Activated CD4-positive, alpha-beta T cell treated with anti-CD3 and anti-CD28 coated beads for 1 hour (primary cell): ENCODE measurements at places on chromosomes 16 and 17.

- DNase-seq: no peak
Observed at GRCh38 chr17:9615486-9615885, 29.8 kb upstream of the USP43 start.

- no peak for DNase-seq
Observed at GRCh38 chr16:89502081-89502843, 5.9 kb upstream of the SPG7 start.

- no peak for DNase-seq
Observed at GRCh38 chr16:27243725-27244362, 24.7 kb downstream of the NSMCE1 start.

DNA sequence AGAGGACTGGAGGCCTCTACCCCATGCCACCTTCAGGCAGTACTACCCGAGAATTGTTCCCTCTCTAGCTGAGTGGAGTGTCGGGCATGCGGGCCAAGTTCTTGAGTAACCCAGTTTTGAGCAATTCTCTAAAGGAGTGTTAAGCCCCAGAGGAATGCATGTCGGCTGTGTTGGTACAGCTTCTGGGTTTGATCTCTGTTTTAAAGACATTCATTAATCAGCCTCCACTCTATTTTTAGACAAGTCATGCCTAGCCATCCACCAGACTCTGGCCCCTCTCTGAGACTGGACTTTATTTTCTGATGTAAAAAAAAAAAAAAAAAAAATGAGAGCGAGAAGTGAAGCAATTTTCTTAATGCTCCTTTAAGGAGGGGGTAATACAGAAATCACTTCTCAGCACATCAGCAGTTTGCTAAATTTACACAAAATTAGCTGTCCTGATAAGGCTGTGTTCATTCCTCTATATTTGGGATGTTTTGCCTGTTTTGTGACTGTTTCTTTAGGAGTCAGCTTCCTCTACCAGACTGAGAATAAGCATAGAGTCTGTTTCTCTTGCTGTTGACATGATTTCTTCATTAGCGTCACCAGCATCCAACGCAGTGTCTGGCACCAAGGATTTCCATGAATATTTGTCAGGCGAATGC, 88.7 kb downstream of the AXIN2 start:
- no peak for DNase-seq

- no peak for DNase-seq
Observed at GRCh38 chr16:80231888-80232287, 308.9 kb upstream of the DYNLRB2 start.

DNA sequence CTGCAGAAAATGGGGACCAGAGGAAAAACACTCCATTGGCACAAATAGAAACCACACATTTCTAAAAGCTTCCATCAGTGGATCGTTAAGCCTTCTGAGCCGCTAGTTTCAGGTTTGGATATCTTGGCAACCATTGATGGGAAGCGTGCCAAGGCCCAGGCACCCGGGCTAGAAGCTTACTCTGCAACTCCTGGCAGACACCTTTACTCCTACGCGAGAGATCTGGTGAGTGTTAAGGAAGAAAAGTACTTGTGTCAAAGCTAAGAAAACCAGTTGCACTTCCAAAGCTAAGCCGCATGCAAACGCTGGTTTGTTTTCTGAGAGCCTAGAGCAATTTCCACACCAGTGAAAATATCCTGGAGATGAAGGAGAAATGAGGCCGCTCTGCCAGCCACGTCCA, 472.4 kb downstream of the PMP22 start:
- no peak for DNase-seq

DNA sequence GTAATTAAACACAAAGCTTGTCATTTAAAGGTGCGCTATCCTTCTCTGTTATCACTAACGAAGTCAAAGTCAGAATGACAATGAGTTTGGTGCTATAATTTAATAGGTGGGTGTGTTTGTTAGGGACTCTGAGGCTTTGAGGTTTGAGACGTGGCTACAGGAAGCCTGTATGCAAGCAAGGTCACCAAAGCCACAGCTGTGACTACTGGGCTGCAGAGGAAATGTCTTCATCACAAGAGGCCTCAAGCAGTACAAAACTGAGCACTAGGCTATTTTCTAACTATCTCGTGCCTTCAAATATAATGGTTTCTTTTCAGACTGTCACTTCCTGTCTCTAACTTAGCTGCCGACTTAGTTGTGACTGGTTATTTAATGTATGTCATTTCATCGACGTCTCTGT, 141.2 kb downstream of the AATF start:
- peak; percentile 18 for DNase-seq

DNA sequence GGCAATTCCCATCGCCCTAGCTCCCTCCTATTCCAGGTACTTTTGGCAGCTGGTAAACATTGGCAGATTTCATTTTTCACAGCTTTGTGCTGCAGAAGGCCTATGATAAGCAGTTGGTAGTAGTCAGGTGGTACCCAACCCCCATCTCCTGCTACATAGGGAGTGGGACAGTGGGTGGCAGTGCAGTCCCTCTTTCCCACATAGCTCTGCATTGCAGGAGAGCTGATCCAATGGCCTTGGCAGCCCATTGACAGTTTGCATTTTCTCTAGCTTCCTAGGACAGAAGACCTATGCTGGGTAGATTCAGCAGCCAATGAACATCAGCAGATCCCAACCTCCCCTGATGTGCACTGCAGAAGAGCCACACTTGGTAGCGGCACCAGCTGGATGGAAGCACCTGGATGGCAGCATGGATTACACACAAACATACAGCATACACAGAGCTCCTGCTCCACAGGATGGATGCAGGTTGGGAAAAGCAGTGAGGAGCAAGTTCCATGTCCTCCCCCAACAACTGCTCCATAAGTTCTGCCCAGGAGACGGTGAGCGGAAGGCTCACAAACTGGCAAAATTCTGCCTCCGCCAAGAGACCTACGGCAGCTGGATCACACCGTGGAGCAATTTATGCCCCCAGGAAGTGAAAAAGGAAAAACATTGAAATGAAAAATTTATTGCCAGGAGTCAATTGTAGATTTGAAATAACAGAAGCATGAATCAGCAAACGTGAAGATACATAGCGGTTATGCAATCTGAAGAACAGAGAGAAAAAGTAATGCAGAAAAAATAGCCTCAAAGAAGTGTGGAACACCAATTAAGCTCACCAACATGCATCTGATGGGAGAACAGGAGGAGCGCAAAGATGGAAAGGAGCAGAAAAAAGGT, 95.7 kb downstream of the CACNG1 start:
- DNase-seq: no peak

DNA sequence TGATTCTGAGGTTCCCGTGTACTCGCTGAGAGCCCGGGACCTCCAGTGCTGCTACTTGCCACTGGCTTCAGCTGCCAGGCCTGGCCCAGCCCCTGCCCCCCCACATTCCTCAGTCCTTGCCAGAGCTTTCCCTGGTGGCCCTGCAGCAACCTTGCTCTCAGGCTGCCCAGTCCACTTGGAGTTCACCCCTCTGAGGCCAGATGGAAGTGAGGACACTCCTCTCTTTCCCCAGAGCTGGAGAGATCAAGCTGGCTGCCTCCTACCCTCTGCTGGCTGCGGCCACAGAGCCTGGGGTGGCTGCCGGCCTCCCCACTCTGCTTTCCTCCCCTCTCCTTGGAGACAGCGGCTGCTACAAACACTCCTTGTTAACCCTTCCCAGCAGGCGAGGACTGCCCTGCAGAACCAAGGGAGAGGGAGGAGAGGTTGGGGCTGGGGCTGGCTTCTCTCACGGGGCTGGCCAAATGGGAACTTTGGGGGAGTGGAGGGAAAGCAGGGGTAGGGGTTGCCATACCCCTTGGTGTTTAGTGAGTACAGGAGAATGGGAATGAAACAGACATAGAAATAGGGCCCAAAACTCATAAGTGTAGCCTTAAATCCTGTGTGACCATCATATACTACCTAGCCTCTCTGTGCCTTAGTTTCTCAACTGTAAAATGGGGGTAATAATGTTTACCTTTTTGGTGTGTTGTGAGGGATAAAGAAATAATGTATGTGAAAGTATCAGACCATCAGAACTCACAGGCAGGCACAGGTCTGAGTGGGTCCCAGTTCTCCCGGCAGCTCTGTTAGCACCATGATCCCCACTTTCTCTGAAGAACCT, at the start of gene GAS2L2:
GAS2L2 (minus strand) TSS at position 295 of the 820 bp plus-strand sequence. CDS start 389 bp downstream, outside the sequence.
- DNase-seq: no peak

DNA sequence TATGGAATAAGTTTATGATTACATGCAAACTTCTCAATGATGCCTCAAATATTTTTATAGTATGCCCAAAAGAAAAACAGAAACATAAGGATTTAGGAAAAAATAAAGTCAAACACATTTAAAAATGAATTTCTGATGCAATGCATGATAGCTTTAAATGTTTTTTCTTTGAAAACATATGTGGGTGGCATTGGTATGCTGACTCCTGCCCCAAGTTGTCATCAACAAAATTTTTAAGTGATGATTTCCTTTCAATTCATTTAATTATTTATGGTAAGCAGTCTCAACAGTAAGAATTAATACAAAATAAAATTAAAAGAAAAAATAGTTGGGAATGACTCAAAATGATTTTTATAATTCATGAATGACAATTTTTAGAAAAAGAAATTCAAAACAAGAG, 104.9 kb downstream of the CEP112 start:
- DNase-seq: no peak

- no peak for DNase-seq
Observed at GRCh38 chr17:68749349-68750207, 148.4 kb upstream of the FAM20A start.

DNA sequence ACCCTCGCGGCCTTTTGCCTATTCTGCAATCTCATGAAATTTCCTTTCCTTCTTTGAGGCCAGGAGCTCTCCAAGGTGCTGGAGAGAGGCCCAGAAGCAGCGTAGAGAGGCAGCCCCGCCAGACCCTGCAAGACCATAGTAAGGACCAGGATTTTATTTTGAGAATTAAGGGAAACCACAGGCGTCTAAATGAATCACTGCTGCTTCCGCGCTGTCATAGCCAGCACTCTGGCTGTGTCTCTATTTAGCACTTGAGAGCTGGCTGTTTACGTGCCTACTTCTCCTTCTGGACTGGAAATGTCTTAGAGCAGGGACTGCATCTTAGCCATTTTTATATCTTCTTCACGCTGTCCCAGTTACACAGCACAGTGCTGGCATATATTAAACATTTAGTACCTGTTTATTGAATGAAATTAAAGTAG, 37.6 kb upstream of the PIRT start:
- DNase-seq: no peak
